Stimulated activated CD4-positive, alpha-beta T cell treated with anti-CD3 and anti-CD28 coated beads, Interleukin-4, amount 100 ng/mL, for 4 hours (primary cell): ENCODE measurements at places on chromosomes 4 and X.

DNA sequence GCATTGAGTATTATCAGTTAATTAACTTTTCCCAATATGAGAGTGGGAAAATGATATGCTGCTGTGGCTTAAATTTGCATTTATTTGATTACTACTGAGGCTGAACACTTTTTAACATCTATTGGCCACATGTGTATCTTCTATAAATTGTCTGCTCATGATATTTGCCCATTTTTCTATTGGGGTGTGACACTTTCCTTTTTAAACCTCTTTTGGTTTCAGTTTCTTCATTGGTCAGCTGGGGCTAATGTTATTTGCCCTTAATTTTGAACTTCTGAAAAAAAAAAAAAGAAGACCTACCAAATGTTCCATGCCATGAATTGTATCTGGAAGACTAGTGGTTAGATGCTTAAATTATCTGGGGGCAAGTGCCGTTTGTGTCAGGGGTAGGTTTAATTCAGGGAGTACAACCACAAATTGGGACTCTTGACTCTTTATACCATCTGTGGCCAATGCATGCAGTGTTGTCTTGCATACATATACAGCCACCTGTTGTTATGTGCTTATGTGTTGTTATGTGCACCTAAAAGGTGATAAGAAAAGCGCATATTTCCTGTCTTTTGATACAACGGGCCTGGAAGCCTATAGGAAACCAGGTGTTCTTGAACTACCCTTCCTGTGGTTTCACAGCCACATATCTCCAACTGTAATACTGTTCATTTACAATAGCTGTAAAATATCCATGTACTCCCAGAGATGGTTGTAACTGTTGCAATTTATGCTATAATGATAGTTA, 49.0 kb downstream of the SH2D1A start:
- DNase-seq = no peak

GRCh38 chr4:156672492-156673305, 298.9 kb downstream of the PDGFC start:
- no peak for DNase-seq

DNA sequence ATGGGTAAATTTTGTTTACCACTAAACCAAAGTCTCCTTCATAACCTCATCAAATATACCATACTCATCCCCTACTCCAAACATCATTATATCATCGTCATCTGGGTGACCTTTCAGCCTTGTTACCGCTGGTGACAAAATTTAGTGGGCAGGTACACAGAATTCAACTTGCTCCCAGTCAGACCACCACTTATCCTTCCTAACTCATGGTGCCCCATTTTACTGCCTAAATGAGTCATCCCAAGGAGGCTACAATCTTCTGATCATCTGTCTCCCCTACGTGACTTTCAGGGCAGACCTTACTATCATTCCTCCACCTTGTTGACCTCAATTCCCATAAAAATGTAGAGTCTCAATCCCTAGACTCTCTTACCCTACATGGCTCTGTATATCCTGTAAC, 49.6 kb downstream of the DCHS2 start:
- DNase-seq = no peak

DNA sequence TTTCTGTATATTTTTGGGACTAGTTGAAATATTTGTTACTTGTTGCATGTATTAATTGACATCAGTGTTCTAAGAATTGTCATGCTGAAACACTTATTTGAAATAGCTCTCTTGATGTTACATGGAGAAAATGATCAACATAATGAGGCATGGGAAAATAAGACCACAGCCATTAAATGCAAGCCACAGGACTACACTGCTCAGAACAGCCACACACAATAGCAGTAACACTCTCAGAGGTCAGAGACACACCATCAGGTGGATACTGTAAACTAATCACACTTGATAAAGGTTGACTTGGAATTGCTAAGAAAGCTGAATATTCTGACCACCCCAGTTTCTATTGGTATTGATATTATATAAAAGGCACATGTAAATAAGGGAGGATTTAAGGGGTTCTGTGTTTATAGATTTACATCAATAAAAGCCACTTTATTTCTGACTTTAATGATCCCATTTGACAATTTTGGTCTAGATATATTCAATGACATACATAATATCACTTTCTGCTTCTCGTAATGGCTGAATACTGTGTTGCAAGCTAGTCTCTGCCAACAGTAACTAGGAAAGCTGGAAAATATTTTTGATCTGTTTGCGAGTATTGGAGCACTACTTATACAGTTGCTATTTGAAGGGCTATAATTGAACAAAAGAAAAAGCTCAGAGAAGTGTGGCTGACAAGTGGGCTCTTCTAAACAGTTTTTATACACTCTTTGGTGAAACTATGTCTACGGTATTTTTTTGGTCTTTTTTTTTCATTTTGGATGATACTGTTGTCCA, 876.5 kb upstream of the INTU start:
- DNase-seq = no peak

DNA sequence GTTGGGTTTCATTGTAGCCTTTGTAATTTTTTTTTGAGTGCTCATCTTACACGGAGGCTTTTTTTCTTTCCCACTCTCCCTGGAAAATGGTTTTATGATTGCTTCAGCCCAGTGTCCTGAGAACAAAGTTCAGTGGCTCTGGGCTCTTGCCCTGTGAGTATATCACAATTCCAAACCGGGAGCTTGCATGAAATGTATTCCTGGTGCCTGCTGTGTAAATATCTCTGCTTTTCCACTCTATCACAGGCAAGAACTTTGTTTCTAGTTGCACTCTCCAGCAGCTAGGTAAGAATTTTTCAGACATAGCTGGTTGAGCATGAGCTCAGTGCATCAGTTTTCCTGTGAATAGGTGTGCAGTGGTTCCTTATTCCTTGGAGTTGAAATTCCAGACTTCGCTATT, 60.8 kb downstream of the SUPT20HL2 start:
- no peak for DNase-seq

GRCh38 chr4:60194214-60194613, 1005.9 kb upstream of the ADGRL3 start:
- no peak for DNase-seq

DNA sequence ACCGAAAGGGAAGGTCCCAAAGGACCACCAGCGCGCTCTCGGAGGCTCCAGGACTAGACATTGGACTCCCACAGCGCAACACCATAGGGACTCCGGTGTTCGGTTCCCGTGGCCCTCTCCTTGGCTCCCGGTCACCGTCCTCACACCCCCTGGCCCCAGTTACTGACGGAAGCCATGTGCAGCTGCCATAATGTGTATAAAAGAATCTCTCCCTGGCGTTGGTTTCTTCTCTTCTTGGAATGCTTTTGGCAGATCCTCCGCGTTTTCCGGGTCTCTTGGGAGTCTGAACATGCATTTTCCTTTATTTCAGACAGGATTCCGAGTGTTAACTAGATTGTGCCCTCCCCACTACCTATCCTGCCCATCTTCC, 69.8 kb downstream of the FBXO8 start:
- DNase-seq = no peak

DNA sequence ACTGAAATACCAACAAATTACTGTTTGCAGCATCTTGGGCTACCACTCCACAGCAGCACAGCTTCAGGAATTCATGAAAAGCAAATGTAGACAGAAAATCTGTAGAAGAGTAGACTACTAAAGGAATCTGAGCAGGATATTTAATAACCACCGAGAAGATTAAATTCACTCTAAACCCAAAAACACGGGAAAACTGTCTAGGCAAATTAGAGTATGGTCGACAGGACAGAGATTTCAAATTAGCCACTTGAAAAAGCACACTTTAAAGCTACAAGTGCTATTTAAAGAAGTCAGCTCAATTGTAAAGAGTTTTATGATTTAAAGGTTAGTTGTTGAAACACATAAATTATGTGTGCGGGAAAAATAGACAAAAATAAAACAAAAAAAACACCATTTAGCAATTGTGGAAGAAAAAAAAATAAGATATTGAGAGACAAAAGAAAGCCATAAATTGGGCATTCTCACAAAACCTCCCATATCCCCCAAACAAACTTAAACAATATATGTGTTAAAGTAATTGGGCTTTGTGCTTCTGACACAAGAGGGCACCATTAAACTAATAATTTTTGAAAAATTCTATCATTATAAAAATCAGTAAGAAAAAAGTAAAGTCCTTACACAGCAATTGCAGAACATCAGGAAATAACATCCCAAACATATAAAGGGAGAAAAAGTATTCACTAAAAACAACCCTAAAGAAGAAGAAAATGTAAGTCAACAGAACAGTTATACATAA, 880.8 kb downstream of the TECRL start:
- DNase-seq = no peak

DNA sequence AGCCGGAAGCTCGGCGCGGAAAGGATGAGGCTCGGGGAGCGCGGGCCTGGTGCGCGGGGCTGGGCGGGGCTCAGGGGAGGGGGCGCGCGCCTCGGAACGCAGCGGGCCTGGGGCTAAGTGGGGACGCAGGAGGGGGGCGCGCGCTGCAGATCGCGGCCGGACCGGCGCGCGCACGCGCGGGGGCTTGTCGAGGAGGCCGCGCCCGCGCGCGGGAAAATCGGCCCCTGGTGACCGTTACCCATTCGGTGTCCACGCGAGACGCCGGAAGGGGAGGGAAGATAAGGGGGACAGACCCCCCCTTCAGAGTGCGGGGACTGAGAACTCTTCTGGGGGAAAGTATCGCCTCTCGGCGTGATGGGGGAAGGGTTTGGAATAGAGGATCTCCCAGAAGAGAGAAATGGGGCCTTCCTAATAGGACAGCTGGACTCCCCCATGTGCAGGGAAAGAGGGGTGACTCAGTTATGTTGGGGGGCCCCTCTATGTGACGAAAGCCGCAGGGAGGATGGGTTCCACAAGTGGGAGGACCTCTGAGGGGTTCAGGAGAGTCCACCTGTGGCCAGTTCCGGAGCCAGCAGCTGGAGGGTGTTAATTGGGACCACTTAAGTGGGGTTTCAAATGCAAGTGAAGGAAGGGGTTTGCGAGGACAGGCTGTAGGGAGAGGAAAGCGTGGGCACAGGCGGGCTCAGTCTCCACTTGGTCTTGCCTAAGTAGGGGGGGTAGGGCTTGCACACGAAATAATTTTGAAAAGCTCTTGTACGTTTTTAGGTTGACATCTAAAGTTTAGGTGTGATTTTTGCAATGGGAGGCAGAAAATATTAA, 584 bp downstream of the SUV39H1 start:
- peak; percentile 17 for DNase-seq

DNA sequence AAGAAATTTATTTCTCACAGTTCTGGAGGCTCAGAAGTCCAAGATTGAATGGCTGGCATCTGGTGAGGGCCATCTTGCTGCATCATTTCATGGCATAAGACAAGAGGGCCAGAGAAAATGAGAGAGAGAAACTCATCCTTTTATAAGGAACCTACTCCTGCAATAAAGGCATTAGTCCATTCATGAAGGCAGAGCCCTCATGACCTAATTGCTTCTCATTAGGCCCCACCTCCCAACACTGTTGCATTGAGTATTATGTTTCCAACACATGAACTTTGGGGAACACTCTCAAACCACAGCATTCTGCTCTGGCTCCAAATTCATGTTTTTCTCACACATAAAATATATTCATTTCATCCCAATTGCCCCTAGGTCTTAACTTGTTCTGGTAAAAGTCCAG, 14.2 kb downstream of the RNF175 start:
- DNase-seq = no peak
